ENCODE measurements at places on chromosomes 5 and 9. TPM values are rescaled to one million over a fixed set of nuclear protein-coding genes. Genes with fewer than 3 reads are reported as not detected.

Gene ZFP37
- total RNA-seq = 15.5 TPM

Gene HCN1
- total RNA-seq = 1.9 TPM

Gene TAF9
- 68.3 TPM for total RNA-seq

Gene PIP5KL1
- total RNA-seq = 7.3 TPM

Gene SPINK1
- not detected for total RNA-seq

Gene CNTFR
- total RNA-seq = 16.1 TPM

Gene HNRNPAB
- 49.0 TPM for total RNA-seq

DNA sequence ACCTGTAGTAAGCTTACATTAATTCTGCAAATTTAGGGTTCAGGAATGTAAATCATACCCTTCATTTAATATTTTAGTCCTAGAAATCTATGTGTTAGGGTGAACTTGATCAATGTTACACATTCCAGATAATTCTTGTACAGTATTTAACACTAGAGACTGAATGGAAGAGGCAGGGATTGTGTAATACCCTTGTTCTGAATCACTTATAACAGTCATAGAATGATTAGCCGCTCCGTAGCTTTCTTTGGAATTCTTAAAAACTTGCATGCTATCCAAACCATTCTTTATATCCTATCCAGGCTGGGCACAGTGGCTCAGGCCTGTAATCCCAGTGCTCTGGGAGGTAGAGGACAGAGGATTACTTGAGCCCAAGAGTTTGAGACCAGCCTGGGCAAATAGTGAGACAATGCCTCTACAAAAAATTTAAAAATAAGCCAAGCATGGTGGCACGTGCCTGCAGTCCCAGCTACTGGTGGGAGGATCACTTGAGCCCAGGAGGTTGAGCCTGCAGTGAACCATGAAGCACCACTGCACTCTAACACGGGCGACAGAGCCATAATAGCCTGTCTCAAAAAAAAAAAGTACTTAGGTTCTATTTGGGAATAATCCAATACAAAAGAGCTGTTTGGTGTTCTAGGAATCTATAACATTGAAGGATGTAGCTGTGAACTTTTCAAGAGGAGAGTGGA lies 8.3 kb downstream of the ZNF483 start:
- DNase-seq = no peak

GRCh38 chr5:9401786-9402472 lies 143.9 kb downstream of the SEMA5A start:
- DNase-seq = no peak

DNA sequence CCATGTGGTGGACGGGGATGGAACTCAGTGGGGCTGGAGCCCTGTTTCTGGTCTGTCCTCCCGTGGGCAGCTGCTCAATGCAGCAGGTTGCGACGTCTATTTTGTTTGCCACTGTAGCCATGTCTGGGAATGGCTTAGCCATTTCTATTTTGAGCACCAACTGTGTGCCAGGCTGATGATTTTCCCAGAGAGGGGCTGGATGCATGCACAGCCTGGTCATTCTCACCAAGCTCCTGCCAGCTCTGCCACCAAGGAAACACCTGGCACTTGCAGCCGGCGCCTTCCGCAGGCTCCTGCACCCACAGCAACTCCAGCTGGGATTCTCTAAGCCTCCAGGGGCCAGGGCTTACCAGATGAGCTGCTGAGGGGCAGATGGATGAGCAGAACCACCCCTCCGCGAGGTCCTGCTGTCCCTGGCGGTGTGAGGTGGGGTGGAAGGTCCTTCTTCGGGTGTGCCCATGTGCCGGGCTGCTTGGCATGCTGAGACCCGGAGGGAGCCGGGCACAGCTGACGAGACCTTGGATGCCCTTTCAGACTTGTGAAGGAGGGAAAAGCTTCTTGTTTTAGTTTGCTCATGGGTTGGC lies 151.2 kb downstream of the RXRA start:
- no peak for DNase-seq

DNA sequence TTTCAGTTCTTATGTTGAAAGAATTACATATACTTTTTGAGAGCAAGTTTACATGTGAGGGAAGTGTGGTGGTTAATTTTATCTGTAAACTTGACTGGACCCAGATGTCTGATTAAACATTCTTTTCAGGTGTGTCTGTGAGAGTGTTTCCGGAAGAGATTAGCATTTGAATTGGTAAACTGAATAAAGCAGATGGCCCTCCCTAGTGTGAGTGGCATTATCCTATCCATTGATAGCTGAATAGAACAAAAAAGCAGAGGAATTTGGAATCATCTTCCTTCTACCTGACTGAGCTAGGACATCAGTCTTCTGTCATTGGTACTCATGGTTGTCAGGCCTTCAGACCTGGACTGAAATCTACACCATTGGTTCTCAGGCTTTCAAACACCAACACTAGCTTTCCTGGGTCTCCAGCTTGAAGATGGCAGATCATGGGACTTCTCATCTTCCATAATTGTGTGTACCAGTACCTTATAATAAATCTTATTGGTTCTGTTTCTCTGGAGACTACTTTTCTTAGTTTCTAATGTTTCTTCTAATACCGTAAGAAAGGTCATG lies 36.6 kb downstream of the NREP start:
- DNase-seq = no peak

GRCh38 chr5:138128334-138128733 lies 10.9 kb downstream of the NME5 start:
- DNase-seq = no peak

DNA sequence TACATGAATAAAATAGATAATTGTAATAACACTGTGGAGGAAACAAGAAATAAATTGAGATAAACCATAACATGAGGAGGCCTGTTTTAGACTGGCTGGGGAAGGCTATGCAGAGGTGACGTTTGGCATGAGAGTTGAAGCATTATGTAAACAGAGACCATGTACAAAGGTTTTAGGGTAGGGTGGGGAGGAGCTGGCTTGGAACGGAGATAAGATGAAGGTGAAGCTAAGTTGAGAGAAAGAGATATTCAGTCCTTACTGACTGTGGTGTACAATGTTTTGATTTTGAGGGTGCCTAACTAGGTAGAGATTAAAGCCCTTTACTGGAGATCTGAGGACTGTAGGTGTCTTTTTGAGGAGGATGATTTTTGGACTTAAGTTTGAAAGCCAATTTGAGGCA lies 17.8 kb downstream of the MAN2A1 start:
- DNase-seq = no peak

- no peak for DNase-seq
Measured at GRCh38 chr5:91706785-91707520, 323.8 kb upstream of the ARRDC3 start.

- DNase-seq = no peak
Measured at GRCh38 chr9:69877852-69878514, 57.4 kb downstream of the CFAP95 start.

GRCh38 chr9:14318934-14319580 lies 5.1 kb upstream of the NFIB start:
- peak; percentile 59 for DNase-seq

GRCh38 chr5:158422653-158423515 lies 563.9 kb upstream of the CLINT1 start:
- DNase-seq = no peak

DNA sequence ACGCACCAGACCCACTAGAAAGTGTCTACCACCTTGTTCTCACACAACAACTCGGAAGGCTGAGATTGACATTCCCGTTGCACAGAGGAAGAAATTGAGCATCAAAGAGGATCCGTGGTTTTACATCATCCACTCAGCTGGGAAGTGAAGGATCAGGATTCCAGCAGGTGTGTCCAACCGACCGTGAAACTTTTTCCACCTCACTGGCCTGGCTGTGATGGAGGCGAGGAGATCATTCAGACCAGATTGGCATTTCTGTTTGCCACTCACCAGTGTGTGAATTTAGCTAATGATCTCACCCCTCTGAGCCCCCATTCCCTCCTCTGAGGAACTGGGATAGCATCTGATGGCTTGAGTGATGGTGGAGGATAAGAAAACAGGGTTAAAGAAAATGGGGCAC lies 46.7 kb upstream of the CPLX2 start:
- no peak for DNase-seq

DNA sequence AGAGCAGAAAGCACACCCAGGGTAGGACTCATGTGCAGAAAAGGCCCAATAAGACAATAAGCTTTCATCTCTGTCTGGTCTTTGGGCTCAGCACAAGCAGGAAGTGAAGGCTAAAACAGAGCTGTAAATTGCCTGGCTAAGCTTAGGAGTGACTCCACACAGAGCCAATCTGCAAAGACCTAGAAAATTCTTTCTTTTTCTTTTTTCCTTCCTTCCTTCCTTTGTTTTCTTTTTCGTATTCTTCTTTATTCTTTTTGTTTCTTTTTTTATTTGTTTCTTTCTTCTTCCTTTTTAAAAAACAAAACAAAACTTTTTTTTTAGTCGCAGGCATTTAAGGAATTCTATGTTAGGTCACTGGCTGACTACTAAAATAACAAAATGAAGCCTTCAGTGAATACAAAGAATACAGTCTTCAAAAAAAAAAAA lies 12.2 kb downstream of the SLC35A4 start:
- DNase-seq = no peak

GRCh38 chr5:55104946-55105701 lies 2.7 kb downstream of the GZMA start:
- no peak for DNase-seq

GRCh38 chr9:130040984-130041647 lies 1.9 kb downstream of the FNBP1 start:
- DNase-seq = no peak

- no peak for DNase-seq
Measured at GRCh38 chr5:79890119-79890929, 100.7 kb downstream of the MTX3 start.

DNA sequence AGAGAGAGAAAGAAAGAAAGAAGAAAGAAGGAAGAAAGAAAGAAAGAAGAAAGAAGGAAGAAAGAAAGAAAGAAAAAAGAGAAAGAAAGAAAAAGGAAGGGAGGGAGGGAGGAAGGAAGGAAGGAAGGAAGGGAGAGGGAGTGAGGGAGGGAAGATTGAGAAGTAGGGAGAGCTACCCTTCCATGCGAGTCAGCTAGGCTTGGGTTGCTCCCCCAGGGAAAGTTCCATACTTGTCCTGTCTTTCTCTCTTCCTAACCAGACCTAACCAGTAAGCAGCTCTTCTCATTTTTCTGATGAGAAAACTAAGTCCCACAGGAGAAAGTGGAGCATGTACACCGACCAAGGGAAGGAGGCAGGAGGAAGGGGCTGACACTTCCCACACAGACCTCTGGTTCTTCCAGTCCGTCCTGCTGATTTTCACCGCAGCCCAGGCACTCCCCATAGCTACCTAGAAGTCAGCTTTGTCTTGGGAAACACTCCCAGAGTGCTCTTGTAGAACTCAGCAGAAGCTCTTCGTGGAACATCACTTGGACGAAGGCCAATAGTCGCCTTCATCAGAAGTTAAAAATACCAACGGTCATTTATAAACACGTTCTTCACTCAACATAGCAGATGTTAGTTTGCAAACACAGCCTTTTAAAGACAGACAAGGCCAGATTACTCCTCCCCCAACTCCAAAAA lies 29.0 kb upstream of the ENTREP1 start:
- no peak for DNase-seq

- DNase-seq = no peak
Measured at GRCh38 chr9:137454597-137455358, 4.4 kb downstream of the NSMF start.

DNA sequence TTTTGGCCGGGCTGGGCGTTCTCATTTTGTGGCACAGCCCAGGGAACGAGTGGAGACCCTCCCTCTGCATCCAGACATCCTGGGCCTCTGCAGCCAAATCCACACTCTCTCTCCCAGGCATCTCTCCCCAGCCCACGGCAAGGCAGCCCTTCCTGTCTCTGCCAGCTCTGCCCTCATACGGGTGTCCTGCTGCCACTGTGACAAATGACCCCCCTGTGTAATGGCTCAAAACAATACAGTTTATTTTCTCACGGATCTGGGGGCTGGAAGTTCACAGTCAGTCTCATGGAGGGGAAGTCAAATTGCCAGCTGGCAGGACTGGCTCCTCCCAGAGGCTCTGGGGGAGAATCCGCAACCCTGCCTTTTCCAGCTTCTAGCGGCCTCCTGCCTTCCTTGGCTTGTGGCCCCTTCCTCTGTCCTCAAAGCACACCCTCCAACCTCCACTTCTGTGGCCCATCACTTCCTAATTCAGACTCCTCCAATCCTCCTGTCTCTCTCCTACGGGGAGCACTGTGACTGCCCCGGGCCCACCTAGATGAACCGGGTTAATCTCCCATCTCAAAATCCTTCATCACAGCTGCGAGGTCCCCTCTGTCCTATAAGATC lies 70.2 kb upstream of the COL5A1 start:
- no peak for DNase-seq

DNA sequence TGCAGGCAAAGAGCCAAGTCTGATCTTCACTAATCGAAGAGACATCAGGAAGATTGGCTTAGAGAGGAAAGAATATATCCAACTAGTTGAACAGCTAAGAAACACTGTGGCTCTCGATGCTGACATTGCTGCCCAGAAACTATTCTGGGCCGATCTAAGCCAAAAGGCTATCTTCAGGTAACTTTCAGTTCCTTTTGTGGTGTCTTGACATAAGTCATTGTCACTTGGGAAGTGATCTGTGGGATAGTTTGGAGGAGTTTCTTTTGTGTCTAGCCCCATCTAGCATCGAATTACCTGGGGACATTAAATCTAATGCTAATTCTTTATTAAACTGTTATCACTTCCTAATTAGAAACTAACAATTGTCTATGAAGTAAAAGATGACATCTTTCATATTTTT lies 24.0 kb downstream of the VLDLR start:
- DNase-seq = no peak

DNA sequence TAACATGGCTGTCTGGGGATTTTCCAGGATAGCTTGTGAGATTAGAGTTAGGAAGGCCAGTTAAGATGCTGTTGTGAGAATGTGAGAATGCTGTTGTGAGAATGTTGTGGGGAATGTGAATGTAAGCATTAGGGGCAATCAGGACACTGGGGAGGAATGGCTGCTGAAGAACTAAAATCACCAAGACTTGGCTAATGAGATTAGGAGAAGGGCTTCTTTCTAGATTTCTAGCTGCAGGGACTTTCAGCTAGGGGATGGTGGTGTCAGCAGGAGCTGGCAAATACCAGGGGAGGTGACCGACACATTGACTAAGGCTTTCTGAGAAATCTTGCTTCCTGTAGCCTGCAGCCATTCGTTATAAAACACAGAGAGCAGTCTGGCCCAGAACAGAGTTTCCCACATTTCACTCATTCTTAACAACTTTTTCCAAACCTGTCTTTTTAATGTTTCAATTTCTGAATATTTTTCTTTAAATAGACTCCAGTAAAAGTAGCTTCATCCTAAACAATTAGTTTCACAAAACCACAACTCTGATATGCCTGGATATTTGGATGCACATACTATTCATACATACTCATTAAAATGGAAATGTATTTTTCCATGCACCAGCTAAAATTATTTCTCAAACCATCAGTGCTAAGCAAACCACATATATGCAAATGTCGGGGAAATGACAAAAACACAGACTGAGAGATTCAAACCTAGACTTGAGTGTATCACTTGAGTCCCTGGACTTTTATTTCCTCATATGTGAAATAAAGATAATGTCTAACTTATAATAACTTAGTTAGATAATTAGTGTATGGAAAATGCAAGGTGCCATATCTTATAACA lies 89.3 kb upstream of the TNC start:
- no peak for DNase-seq

All from spinal cord (tissue), 10 donors.